Activated T-cell treated with anti-CD3 and anti-CD28 coated beads for 48 hours (primary cell): ENCODE measurements at places on chromosomes 1 and 21.

DNA sequence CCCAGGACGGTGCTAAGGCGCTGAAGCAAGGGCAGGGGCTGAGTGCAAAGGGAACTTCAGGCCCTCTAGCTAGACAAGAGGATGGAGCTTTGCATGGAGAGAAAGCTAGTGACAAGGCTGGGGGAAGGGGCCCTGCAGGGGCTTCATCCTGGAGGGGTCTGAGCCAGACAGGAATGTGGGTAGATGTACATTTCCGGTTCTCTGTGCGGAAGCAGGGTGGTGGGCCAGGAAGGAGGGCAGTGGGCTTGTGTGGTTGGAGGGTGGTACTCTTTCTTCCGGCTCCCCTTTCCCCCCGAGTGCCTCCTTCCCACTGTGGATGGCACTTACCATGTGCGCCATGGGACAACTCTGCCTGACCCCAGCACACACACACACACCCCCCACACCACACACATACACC lies 1.5 kb downstream of the KISS1 start:
- DNase-seq, result no peak

DNA sequence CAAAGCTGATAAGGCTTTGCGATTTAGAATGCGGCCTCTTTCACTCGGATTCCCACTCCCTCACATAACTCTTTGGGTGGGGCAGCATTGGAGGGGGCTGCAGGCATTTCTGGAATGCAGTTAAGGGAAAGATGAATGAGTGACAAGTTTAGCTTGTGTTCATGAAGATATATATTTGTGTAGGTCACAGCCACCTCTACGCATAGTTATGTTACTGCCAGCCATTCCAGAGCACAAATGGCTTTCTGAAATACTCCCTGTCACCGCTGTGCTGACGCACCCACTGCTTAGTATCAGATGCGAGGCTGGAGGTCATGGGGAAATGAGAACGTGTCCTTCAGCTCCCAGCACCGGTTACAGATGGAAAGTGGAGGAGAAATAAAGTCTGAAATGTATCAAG lies 54.1 kb upstream of the ATP1A1 start:
- DNase-seq, result no peak

DNA sequence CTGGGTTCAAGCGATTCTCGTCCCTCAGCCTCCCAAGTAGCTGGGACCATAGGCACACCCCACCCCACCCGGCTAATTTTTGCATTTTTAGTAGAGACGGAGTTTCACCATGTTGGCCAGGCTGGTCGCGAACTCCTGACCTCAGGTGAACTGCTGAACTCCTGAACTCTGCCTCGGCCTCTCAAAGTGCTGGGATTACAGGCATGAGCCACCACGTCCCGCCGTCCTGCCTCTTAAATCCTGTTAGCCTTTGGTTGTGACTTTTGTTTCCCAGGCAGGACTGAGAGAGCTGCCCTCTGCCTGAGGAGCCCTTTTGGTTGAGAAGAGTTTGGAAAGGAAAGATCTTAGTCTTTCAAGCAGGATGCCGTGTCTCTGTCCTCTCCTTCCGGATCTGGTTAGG lies 59.3 kb upstream of the C1orf174 start:
- no peak for DNase-seq

DNA sequence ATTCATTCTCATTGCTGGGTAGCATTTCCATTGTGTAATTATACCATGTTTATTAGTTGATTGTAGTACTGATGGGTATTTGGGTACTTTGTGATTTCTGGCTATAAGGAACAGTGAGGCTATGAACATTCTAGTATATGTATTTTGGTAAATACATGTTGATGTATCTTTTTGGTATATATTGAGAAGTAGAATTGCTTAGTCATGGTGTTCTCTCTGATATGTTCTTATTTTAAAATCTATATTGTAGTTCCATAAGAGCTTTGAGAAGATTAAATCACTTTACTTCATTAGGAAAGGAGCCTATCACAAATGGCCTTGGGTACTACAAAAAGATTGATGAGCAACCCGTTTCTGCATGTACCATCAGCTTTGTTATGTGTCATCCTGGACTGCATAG lies 13.4 kb downstream of the MIXL1 start:
- no peak for DNase-seq

DNA sequence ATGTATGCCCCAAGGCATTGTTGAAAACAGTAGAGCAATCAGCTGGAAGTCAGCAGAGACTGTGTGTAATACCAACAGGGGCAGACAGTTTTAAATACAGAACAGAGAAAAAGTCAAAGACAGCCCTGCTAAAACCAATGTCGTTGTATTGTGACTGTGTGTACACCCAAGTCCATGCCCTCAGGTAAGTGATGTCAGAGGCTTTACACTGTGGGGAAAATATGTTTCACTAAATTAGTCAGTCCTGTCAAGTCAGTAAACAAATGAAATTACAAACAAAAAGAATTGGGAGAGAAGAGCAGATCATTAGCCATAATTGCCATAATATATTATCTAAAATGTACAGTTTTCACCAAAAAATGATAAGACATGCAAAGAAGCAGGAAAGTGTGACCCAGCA lies 2.4 kb upstream of the CYP2J2 start:
- no peak for DNase-seq
